Stimulated activated CD4-positive, alpha-beta T cell treated with anti-CD3 and anti-CD28 coated beads, TNF-alpha, amount 100 ng/mL, for 1 hour (primary cell): ENCODE measurements at places on chromosomes 5 and 9.

DNA sequence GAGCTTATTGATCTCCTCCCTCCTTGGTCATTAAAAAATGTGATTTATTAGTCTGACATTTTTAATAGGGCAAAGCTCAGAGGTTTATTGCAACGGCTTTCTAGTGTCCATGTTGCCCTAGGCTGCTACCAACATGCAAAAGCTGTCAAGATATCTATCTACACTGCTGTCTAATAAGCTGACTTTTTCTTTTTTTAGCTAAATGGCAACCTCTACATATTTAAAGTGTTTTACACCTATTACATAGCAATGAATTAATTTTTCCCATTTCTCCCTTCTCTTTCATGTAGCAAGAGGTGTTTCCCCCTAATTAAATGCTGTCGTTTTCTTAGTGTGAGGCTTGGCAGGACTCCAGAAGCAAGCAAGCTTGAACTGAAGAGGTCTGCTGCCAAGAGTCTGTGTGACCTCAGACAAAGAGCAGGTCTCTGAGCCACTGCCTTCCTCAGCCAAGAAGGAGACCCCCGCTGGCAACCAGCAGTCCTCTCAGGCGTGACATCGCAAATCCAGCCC, 79.4 kb downstream of the GAS1 start:
- no peak for DNase-seq

DNA sequence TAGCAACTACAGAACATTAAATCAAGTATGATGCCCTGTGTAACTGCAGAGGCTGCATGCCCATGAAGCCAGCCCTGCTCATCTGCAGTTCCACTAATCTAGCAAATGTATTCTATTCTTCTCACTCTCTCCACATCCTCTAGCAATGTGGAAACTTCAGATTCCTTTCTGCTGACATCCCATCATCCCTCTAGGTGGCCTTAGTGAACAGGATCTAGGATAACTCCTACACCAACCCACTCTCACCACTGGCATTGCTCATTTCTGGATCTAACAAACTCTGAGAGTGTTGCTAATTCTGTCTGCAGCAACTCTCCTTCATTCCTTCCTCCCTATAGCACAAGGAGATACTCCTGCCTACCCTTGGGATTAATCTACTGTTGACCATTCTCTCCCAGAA, 80.8 kb downstream of the FAM81B start:
- DNase-seq: no peak

GRCh38 chr9:22389271-22389670, 57.4 kb upstream of the DMRTA1 start:
- no peak for DNase-seq

DNA sequence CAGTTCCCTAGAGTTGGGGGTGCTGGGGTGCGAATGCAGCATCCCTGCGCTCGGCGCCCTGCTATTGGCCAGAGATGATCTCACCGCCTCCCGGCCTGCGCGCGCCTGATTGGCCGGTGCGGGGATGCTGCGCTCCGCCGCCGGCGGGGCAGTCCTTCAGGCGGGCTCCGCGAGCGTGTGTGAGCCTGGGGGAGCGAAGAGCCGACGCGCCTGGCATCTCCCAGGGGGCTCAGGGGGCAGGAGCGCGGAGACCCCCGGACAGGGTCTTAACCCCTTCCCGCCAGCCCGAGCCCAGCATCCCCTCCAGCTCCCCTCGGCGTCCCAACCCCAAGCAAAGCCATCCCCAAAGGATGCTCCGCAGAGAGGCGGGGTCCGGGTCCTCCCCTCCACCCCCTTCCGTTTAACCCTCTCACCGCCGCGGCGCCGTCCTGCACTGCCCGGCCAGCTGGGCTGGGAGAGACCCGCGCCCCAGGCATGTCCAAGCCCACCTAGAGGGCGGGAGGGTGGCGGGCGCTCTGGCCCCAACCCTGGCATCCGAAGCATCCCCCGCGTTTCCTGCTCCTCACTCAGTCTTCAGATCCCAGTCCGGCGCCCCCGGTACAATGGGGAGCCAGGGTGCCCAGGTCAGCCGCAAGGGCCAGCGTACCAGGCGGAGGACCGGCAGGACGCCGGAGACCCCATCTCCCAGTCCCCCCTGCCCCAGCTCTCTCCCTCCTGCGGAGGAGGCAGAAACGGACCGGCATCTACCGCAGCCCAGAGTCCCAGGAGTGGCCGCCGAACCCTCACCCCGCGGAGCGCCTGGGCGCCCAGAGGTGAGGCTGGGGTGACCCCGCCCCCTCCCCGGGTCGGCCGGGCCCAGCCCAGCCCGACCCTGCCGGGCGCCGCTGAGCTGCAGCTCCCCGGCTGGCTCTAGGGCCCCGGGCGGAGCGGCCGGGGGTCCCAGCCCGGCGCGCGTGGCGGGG, 19.3 kb upstream of the TOR2A start:
- DNase-seq: no peak

DNA sequence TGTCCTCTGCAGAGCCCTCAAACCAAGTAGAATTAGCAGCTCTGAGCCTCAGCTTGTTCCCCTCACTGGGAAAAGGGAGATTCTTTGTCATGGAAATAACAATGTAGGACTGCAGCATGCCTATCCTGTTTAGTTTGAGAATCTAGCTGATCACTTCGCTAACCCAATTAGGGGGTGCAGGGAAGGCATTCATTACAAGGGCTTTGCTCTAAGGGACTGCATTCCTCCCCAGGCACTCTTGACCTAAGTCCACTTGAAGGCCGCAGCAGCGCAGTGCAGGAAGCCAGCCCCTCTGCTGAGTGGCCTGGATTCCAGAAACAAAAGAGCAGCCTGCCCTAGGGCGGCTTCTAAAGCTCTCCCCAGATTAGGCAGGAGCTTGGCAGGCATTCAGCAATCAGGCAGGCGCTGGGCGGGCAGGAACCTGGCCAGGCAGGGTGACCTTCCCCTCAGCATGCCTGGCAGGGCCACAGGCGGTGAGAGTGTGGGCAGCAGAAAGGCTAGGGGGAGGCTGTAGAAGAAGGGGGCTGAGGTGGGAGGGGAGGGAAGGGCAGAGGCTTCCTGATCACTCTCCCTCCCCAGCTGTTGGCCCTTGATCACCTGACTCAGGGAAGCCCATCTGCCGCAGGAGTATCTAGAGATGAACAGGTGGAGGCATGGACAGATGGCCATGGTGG, 24.8 kb downstream of the CCNJL start:
- no peak for DNase-seq

GRCh38 chr9:78130853-78131252, 99.2 kb upstream of the GNAQ start:
- DNase-seq: no peak

DNA sequence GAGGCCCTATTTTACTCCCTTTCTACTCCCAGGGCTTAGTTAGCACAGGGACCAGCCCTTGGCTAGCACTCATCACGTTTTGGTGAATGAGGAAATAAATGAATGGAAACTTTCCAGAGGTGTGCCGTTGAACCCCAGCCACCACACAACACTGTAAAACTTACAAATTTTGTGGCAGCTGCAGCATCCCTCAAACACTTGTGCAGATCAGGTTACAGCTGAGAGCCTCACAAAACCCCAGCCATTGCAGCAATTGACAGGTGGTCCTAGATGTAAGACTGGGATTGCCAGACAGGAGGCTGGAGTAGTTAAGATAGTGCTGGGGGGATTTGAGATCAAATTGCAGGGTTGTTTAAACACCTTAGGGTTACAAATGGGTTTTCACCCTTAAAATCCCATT, 482.2 kb upstream of the KIF2A start:
- DNase-seq: no peak

GRCh38 chr5:71697967-71698366, 21.1 kb upstream of the CARTPT start:
- no peak for DNase-seq

DNA sequence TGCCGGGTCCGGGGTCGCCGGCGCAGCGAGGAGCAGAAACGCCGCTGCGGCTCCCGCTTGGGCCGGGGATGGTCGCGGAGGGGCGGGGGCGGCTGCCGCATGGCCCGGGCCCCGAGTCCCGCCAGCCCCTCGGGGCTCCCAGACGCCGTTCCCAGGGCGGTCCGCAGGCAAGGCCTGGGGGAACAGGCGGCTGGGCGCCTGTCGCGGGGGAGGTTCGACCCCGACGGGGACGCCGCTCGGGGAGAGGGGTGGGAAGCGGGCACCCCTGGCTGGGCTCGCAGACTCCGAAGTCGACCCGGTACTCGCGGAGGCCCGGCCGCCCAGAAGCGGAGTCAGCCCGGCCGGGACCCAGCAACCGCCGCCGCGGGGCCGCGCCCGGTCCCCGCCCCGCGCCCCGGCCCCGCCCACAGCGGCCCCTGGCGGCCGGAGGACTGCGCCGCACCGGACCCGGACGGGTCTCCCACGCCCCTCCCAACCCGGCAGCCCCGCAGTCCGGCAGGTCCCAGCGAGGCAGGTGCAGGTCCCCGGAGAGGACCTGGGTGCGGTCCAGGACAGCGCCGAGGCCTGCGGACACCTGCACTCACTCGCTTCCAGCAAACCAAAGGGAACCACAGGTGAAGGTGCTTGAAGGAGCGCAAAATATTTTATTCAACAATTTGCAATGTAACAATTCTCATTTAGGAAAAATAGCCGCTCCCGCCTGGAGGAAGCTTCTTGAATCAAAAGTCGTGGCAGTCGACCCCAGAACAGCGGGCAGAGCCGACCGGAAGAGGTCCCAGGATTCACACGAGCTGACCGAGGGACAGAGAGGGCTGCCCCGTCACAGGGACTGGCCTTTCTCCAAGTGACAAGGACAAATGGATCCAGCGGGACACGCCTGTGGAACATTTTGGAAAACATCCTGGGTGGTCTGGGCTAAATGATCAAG, at the start of gene INPP5E:
Gene INPP5E, minus strand, starts transcription at position 365 of the 928 bp plus-strand sequence. CDS start 426 bp downstream, outside the sequence.
- peak; percentile 38 for DNase-seq

DNA sequence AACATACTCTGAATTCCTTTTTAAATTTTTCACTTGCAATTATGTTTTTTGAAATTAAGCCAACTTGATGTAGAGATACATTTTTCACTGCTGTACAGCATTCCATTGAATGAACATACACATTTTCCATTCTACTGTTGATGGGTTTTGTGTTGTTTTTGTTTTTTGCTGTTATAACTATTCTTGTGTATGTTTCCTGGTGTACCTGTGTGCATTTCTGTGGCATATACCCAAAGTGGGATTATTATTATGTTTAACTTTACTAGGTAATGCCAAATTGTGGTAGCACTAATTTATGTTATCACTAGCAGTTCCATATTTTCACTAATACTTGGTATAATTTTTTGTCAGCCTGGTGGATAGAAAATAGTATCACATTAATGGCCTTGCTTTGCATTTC, 2.7 kb downstream of the RFESD start:
- DNase-seq: no peak

DNA sequence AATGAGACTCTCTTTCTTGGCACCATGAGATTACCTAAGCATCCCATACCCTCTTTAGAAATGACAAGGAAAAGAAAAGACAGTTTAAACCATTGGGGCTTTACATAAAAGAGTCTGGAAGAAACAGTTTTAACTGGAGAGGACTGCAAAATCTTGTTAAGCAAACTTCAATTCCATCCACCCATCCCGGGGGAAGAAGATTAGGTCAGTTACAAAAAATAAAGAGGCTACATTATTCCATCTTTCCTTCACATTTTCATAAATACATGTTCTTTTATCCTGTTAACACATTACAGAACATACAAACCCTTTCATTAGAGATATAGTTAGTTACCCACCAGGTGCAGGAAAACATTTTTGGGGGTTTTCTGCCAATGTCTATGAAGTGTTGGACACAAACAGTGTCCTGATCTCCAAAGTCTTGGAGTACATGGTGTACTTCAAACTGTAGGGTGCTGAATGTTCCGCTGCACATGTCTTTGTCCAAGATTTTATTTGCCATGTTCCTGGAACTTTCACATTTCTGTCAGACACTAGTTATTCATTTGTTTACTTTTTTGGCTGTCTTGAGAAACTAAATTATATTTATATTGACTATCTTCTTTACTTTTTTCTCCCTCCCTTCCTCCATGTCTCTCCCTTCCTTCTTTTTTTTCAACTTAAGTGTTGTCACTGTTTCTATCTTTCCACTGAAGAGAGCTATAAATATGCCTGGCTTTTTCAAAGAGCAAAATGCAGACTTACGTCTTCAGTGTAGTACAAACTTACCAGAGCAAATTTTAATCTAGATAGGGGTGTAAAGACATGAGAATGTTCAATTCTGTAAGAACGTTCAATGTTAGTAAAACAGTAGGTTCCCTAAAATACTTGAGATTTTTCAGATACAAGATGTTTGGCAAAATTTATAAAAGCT, 410.9 kb upstream of the PRR16 start:
- no peak for DNase-seq

DNA sequence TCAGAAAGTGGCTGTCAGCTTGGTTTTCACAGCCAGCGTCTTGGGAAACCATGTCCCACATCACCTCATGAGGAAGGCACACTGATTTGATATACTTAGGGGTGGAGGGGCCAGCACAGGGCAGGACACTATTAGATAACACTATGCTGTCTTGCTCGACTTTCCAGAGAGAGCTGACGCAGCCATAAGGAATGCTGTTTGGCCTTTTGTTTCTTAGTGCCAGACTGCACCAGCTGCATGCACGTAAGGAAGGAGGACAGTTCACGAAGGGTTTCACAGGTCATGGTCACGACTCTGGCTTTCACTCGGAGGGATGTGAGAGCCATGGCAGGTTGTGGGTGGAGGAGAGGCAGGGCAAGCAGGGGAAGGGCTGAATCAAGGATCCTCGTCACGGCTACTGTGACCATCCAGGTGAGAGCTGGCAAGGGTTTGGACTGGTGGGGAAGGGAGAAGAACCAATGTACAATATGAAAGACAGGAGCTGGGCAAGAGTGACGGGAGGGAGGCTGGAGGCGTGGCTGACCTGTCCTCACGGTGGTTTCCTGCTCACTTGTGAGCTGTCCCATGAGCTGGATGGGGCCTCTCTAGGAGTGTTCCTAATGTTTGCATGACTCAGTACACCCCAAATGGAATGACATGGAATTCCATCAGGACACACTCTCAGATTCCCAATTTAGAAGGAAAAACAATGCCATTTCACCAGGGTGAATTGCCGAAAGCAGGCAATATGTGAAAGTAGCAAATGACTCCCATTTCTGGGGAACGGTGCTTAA, 61.7 kb downstream of the OTULIN start:
- no peak for DNase-seq

DNA sequence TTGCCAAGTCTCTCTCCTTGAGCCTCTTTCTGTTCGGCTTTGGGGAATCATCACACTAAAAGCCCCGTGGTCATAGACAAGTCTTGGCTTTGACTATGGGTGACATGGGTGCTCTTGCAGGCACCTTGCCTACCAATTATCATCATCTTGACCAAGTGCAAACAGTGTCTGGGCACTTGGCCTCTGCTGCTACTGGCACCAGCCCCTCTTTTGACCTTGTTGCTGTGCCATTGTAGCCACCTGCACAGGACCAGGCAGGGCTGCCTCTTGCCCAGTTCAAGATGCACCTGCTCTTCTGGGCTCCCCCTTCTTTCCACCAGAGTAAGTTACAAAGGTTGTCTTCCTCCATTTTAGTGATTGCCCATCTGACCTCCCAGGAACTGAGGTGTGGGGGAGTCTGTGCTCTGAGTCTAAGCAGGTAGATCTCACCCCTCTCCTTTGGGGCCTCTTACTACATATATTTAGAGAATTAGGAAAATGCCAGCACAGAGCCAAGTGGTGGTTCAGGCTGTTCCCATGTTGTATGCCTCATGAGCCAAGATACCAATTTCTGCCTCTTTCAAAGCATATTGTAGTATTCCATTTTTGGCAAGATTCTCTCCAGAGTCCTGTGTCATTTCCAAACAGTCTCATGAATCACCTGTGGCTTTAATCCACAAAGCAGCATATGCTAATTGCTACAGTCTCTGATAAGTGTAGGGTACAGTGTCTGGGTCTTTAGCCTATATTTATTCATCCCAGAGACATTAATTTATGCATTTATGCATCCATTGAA, 142.9 kb upstream of the DAP start:
- no peak for DNase-seq

- DNase-seq: no peak
Observed at GRCh38 chr9:16726029-16726428, 144.4 kb downstream of the BNC2 start.

GRCh38 chr5:122877518-122877917, 32.1 kb downstream of the SNX24 start:
- no peak for DNase-seq
